ENCODE measurements at places on chromosomes 6 and 20.

- DNase-seq: no peak
Observed at GRCh38 chr6:72661411-72661810, 39.5 kb downstream of the KCNQ5 start.

- DNase-seq: no peak
Observed at GRCh38 chr6:143595251-143596036, 82.3 kb upstream of the PHACTR2 start.

- no peak for DNase-seq
Observed at GRCh38 chr6:2529211-2529719, 221.5 kb downstream of the MYLK4 start.

GRCh38 chr6:166781331-166781730 lies 154.3 kb upstream of the RPS6KA2 start:
- no peak for DNase-seq

DNA sequence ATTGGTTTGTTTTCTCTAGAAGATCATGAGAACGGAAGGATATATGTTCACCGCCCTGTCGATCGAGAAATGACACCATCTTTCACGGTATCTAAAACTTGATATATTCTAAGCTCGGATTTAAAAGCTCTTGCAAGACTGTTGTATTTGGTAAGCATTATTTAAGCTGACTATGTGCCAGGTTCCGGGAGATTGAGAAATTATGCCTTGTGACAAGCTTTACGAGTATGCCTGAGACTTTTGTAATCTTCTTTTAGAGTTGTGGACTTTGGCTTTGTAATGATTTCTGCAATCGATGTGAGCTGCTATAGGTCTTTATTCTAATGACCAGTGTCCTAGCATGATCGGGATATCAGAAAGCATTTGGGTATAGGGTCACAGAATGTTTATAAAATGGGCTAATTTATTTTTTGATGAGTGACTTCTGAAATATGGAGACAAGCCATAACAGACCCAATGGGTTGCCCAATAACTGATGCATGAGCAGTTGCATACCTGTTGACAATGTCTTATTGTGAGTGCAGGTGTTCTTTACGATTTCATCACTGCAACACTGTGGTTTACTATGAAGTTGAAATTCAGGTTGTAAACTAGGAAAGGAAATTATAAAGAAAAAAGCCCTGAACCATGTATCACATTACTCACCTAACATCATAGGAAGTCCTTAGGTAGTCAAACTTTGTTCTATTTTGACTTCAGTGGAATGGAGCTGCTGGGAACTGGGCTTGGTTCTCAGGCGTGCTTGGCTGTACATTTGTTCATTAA lies 14.0 kb downstream of the CDH26 start:
- no peak for DNase-seq

- no peak for DNase-seq
Observed at GRCh38 chr6:103122766-103123601, 1729.5 kb downstream of the GRIK2 start.

GRCh38 chr20:47406849-47407682 lies 50.6 kb upstream of the ZMYND8 start:
- DNase-seq: no peak

GRCh38 chr20:19074356-19074755 lies 138.1 kb upstream of the SLC24A3 start:
- no peak for DNase-seq

- DNase-seq: peak; percentile 21
Observed at GRCh38 chr20:21548390-21549035, 34.6 kb upstream of the NKX2-2 start.

DNA sequence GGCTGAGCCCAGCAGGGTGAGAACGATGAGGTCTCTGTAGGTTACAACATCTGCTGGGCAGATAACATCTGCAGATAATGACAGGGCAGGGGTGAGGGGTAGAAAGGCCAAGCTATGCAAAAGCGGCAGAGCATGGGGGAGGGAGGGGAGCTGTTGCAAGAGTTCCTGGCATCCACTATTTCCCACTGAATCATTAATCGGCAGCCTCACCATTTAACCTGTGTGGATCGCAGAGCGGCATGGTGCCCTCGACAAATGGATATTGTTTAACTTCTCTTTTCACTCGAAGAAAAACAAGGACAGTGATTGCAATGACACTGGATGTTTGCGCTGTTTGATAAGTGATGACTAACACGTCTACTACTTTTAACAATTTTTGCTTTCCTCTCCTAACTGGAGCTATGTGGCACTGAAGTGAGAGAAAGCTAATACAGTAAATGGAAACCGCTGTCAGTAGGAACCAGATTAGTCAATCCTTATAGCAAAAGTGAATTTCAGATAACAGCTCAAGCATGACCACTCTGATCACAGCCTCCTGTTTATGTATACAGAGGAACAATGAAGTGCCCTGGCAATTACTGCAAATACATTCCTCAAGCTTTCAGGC lies 381.5 kb downstream of the TFAP2A start:
- DNase-seq: no peak

DNA sequence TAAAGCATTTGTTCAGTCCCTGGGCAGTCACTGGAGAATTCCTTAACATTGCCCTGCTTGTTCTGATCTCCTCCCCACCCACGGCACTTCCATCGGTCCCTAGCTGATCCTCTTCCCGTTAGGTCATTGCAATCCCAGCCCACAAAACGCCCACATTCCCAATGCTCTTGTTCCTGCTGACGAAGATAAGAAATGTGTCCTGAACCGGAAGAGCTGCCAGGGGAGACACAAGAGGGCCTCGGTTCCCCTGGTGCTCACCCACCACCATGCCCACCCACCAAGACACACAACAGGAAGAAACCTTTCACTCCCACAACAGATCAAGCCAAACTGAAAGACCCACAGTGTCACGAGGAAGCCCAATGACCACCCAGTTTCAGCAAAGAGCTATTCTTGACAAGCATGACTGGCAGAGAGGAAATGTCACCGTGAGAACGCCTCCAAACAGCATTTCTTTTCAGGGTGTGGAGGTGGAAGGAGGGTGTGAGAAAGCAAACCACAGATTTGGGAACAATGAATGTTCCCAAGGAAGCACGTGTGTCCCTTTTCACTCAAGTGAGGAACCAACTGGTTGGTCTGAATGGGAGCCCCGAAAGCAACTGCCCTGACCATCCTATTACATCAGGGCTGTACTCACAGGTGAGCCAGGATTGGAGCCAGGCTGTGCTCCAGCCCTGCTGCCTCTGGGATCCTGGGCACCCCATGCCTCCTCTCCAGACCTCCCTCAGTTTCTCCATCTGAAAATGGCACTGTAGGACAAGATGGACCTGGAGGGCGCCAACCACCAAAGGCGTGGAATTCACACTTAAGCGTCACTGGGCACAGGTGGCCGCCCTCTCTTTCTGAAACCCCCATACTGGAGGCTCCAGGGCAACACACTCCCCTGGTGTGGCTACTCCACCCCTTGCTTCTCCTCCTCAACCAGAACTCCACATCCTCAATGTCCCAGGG lies 97.5 kb downstream of the ZMYND8 start:
- DNase-seq: no peak

DNA sequence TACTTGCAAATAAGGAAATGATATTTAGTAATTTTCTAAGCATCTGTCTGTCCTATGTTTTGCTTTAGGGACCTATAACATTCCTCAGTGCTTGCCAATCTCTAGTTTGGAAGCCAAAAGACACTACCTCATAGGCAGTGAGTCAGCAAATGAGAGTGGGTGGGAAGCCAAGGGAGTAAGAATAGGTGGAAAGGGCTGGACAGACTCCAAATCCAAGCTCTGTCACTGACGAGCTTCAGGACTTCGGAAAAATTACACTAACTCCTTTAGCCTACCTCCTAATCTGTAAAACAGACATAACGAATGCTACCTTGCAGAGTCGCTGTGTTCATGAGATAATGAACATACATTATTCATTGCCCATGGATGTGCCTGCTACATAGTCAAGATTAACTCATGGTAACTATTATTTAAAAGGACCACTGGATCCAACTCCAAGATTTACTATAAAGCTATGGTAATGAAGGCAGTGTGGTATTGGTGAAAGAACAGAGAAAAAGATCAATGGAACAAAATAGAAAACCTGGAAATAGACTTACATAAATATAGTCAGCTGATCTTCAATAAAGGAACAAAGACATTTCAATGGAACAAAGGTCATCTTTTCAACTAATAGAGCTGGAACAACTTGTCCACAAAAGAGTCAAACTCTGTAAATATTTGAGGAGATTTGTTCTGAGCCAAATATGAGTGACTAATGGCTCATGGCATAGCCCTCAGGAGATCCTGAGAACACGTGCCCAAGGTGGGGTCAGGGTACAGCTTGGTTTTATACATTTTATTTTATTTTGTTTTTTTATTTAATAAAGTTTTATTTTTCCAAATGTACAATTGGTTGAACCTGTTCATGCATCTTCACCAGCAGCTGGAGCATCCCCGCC lies 64.1 kb downstream of the FAM50B start:
- no peak for DNase-seq

DNA sequence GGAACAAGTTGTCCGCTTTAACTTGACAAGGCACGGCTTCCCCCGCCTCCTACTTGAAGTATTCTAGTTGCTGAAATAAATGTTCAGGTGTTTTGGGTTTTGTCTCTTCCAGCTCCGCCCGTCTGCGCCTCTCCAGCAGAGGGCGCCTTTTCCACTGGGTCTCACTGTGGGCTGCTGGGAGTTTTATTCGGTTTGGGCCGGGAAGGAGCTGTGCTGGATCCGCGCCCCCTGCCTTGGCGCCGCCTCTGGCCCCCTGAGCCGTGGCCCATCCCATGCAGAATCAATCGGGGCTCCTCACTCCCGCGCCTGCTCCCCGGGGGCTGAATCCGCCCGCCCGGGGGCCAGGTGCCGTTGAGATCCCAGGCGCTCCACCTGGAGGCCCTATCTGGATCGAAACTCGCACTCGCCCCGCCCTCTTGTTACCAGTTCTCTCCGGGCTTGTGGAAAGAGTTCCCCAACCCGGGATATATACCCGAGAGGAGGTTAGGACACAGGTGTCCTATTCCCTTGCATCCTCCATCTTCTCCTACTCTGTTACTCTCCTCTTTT lies 51.0 kb upstream of the TCF21 start:
- peak; percentile 33 for DNase-seq

DNA sequence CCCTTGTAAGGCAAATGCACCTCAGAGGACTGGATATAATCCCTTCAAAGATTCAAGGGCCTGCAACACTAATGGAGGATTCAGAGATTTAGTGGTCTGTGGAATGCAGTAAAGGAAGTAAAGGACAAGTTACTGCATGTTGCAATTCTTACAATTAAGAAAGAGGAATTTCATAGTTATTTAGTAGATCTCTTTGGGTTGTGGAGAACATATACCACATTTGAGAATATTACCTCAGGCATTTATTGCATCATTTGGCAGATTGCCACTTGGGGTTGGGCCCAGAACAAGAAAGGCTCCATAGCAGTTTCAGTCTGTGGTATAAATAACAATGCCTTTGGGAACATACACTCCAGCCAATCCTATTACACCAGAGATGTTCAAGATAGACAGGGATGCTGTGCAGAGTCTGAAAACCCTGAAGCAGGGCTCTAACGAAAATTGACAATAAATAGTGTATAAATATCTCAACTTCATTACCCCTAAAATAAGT lies 20.9 kb upstream of the EPM2A start:
- DNase-seq: no peak

GRCh38 chr6:5412017-5412416 lies 150.7 kb downstream of the FARS2 start:
- DNase-seq: no peak

GRCh38 chr6:40956936-40957335 lies 82.1 kb downstream of the UNC5CL start:
- DNase-seq: no peak

- no peak for DNase-seq
Observed at GRCh38 chr6:51936531-51937290, 150.7 kb downstream of the PKHD1 start.

DNA sequence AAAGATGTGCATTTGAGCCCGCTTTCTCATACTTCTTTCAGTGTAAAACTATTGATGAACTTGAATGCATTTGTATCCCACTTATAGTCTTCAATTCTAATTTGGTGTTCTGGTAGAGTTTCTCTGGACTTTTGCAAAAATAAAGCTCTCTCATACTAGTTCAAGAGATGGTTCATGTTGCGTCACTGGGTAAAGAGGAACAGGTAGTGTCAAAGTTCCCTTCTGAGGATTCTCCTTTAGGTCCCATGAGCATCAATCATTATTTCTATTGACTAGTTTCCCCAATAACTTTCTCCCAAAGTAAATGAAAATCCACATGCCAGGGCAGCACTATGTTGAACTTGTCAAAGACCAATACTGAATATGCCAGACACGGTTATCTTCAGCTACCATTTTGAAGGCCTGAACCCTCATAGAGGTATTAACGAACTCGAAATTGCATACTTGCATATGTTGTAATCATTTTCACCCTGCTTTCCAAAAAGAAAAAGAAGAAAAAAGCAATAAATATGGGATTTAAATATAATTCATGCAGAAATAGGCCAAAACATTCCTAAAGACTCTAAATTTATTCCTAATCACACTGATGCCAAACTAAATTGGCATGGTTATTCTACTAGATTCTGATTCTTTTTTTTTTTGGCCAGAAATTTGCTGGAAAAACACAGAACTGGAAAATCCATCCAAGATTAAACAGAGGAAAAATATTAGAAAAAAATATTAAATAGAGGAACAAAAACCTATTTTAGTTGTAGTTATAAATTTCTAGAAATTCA lies 84.5 kb downstream of the SGK1 start:
- DNase-seq: no peak
